PC-3 (cell line): ENCODE measurements at places on chromosomes 3 and 15. TPM values are rescaled to one million over a fixed set of nuclear protein-coding genes. Genes with fewer than 3 reads are reported as not detected.

DNA sequence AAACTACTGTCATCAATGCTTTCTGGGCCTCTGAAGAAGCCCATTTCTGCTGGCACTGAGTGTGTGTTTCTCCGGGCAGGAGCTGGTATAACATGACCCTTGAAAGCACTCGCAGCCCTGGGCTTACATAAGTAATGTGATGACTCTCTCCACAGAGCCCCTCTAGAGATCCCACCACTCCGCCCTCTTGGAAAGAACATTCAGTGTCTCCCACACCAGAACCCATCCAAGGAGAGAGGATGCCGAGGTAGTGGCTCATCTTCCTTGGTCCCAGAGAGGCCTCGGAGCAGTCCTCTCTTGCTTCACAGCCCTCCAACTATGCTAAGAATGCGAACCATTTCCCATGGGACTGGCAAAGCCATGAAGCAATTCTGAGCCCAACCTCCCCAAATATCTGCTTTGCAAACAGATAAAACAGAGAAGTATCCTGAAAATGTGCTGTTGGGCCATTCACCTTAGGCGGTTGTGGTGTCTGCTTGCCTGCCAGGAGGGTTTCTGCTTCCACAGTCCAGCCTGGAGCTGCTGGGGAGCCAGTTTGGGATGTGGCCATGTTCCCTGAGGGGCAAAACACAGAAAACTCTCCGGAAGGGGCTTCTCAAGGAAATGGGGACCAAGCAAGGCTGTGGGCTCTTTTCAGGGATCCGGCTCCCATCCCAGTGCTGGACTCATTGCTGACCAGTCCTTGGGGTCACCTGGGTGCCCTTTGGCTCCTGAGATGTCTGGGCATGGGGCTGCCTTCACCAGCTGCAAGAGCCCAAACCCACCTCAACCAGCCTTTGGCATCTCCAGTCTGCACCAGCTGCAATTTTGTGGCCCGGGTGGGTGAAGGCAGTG lies 47.3 kb downstream of the AMOTL2 start:
- peak; percentile 87 for DNase-seq

GRCh38 chr3:74564560-74564959 lies 49.9 kb downstream of the CNTN3 start:
- no peak for DNase-seq

DNA sequence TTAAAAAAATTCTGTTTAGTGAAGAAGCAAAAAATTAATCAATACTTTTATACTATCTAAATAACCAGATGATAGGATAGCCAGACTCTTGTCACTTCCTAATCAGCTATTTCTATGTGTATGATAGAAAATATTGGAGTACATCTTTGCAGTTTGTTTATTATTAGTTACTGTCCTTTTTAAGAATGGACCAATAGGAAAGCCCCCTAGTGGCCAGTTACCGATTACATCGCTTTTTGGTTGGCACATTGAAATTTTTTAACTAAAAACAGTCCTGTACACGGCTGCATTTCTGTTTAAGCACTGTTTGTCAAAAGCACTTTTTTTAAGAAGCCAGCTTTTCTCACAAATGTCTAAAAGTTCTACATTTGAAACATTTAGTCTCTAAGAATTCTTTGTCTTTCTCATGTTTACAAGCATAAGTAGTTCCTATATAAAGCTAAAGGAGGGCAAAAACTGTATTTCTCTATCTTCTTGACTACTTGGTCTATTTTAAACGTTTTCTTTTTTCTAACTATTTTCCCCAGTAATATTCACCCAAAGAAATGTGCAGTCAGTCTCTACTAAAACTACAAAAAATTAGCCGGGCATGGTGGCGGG lies 253.2 kb upstream of the LRTM1 start:
- peak; percentile 73 for DNase-seq

DNA sequence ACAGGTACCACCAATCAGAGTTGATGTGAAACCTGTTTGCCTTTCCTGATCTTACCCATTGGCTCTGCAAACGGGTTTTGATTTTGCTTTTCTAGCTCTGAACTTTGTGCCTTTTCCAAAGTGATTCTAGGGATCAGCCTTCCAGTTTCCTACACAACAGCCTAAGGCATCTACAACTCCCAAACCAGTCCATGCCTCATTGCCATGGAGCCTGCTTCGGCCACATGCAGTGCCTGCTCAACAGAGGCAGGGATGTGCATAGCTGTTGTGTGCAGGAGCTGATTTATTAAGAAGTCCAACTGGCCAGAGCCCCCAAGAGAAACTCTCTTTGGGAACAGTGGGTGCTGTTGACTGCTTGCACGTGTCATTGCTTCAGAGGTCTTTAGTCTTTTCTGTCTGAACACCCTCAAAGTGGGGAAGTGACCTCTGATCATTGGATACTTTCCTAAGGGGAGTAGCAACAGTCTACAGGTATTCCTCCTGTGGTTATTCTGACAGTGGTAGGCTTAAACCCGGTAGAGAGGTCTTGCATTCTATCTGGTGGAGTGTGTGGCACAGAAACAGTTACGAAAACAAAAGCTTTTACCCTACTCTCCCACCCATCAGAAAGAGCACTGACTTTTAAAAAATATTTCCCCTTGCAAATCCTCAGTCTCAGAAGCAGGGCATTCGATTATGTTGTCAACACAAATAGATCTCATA lies 36.6 kb upstream of the THSD4 start:
- DNase-seq = peak; percentile 4

GRCh38 chr3:40939741-40940130 lies 259.6 kb upstream of the CTNNB1 start:
- no peak for DNase-seq

DNA sequence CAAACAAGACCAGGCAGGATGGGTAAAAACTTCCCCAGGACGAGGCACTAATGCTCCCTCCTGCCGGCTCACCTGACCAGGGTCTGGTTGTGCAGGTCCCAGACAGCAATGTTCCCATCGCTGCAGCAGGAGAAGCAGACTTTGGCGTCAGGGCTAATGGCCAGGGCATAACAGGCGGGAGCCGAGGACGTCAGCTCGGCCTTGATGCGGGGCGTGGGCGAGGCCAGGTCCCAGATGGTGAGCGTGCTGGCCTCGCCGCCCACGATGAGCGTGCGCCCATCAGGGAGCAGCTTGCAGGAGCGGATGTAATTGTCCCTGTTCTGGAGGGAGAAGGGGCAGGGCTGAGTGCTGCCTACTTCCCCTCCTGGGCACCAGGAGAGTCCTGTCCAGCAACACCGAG lies 43.4 kb downstream of the TLE3 start:
- no peak for DNase-seq

DNA sequence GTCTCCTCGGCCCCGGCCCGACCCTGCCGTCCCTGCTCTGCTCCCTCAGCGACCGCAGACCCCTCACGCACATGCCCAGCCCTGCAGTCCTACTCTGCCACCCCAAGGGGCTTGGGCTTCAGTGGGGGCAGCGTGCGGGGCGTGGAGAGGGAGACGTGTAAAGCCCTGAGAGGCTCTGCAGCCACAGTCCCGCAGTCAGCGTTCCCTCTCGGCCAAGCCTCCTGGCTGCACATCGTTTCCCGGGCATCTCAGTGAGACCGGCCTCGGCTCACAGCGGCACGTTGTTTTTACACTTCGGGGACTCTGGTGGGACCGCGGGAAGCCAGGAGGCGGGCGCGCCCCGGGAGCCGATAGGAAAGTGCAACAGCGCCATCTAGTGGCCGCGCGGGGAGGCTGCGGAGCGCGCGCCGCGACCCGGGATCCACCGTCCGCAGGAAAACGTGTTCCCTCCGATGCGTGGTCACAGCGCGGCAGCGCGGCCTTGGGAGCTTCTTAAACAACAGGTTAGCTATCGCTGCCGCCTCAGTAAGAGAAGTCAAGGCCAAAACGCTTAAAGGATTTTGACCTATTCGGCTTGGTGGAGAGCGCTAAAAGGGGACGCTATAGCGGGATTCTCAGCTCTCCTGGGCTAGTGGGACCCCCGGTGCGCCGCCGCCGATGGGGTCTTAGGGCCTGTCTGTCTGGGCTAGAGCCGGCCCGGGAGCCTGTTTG lies 226.8 kb upstream of the IGF1R start:
- DNase-seq = peak; percentile 53

DNA sequence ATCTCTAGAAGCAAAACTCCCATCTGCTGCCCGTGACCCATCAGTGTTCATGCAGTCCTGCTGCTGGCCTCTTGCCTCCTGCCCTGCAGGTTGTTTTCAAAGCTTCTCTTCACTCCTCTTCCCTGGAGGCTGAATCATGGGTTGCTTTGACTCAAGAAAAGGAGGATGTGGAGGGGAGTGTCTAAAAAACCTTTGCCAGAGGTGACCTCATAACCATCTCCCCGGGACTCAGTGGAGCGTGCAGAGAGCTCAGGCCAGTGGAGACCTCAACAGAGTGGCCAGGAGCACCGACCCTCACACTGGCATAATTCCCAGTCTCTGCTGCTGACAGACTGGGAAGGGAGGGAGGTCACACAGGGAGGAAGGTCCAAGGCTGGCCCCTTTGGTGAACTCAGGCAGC lies 60.9 kb upstream of the ITGA11 start:
- DNase-seq = no peak

GRCh38 chr15:52440414-52440813 lies 88.3 kb downstream of the MYO5A start:
- DNase-seq = peak; percentile 68

GRCh38 chr3:195040094-195040493 lies 230.9 kb downstream of the XXYLT1 start:
- DNase-seq = no peak

DNA sequence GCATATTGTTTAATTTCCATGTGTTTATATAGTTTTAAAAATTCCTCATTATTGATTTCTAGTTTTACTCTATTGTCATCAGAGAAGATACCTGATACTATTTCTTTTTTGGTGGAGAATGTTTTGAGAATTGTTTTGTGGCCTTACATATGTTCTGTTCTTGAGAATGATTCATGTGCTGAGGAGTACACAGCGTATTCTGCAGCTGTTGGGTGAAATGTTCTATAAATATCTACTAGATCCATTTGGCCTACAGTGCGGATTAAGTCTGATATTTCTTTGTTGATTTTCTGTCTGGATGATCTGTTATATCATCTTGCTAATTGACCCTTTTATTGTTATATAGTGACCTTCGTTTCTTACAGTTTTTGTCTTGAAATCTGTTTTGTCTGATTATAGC lies 109.7 kb downstream of the UBE2E2 start:
- no peak for DNase-seq

DNA sequence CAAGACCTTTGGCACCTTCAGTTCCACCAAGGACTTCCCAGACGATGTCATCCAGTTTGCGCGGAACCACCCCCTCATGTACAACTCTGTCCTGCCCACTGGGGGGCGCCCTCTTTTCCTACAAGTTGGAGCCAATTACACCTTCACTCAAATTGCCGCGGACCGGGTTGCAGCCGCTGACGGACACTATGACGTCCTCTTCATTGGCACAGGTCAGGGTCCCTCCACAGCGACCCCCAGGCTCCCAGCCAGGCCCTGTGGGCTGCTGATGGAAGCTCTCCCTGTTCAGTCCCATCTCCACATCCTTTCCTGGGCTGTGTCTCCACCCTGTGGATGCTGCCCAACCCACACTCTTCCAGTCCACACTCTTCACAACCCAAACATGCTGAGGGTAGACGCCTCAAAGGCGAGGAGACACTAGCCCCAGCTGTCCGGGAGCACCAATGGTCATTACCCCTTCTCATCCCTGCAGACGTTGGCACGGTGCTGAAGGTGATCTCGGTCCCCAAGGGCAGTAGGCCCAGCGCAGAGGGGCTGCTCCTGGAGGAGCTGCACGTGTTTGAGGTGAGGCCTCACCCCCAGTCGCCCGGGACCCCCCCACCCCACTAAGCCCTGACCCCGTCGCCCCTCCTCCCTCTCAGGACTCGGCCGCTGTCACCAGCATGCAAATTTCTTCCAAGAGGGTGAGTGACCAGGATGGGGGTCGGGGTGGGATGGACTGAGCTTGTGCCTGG lies 4.3 kb upstream of the LSMEM2 start:
- peak; percentile 68 for DNase-seq

DNA sequence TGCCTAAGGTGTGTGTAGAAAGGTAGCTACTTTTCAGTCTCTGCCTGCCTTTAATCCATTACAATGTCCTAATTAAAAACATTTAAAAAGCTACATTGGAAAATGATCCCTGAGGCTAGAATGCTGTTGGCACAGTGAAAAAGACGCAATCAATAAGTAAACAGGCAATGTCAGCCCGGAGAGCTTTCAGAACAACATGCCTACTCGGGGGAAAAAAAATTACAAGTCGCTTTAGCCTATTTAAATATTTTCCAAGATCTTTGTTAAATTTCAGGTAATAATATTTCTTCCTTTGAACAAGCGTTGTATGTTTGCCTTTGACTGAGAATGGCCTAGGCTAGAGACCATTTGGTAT lies 46.6 kb upstream of the CD47 start:
- no peak for DNase-seq

- no peak for DNase-seq
Measured at GRCh38 chr15:88799341-88799740, 3.9 kb upstream of the ACAN start.

DNA sequence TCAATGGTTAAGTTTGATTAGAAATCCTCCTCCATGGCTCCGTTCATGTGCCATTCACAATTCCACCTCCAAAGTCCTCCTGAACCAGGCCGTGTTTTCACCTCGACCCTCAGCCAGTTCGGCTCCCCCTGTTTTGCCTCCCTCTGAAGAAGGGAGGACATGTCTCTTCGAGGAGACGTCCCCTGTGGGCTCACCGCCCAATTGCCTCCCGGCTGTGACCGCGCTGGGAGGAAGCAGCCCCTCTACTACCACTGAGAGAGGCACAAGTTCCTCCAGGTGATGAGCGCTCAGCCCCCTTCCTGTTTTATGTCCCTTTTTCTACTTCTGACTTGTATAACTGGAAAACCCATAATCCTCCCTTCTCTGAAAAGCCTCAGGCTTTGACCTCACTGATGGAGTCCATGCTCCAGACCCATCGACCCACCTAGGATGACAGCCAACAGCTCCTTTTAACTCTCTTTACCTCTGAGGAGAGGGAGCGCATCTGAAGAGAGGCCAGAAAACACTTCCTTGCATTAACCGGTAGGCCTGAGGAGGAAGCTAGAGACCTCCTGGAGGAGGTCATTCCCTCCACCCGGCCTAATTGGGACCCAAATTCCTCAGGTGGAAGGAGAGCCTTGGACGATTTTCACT lies 4.7 kb downstream of the DET1 start:
- DNase-seq = no peak

- DNase-seq = no peak
Measured at GRCh38 chr3:127194601-127195187, 1.8 kb downstream of the PRR23E start.

DNA sequence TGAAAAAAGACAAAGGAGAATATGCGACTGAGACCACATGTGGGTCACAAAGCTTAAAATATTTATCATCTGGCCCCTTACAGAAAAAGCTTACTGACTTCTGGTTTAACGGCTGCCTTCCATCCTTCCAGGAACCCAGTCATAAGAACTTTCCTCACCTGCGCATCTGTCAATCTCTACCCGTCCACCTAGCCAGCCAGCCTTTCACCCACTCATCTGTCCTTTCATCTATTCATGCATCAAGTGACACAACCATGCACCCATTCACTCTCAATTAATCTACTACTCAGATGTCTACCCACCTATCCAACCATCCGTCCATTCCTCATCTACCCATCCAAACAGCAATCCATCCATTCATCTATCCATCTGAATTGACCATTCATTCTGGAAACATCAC lies 64.2 kb upstream of the NR2C2 start:
- no peak for DNase-seq

Gene CCDC33
- total RNA-seq = 0.77 TPM in 1 of 2 replicates, not detected in the other

Gene IDH2
- 80.6 and 94.1 TPM in 2 replicates for total RNA-seq

Gene INKA1
- 1.3 and 5.8 TPM in 2 replicates for total RNA-seq
